ENCODE measurements at places on chromosomes 2 and 18.

- no peak for DNase-seq
Observed at GRCh38 chr2:213545481-213545880, 261.2 kb downstream of the SPAG16 start.

GRCh38 chr2:112916625-112917247 is 5.8 kb downstream of the IL37 start:
- no peak for DNase-seq

DNA sequence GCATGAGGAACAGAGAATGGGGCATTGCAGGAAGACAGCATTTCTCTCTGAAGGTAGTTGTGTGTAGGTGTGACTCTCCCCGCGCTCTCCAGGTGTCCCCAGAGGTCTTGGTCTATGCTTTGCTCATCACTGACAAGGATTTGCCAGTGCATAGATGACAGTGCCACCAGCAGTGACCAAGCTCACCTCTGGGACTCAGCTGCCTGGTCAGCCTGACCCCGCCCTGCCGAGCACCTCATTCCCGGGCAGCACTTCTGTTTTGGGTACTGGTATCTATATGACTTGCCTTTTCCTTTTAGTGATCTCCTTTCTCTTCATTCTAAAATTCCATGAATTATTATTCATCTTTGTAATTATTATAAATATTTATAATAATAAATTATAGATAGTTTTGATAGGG is 59.1 kb downstream of the GBX2 start:
- DNase-seq = no peak

GRCh38 chr18:73318739-73319479 is 451.1 kb upstream of the NETO1 start:
- DNase-seq = no peak

DNA sequence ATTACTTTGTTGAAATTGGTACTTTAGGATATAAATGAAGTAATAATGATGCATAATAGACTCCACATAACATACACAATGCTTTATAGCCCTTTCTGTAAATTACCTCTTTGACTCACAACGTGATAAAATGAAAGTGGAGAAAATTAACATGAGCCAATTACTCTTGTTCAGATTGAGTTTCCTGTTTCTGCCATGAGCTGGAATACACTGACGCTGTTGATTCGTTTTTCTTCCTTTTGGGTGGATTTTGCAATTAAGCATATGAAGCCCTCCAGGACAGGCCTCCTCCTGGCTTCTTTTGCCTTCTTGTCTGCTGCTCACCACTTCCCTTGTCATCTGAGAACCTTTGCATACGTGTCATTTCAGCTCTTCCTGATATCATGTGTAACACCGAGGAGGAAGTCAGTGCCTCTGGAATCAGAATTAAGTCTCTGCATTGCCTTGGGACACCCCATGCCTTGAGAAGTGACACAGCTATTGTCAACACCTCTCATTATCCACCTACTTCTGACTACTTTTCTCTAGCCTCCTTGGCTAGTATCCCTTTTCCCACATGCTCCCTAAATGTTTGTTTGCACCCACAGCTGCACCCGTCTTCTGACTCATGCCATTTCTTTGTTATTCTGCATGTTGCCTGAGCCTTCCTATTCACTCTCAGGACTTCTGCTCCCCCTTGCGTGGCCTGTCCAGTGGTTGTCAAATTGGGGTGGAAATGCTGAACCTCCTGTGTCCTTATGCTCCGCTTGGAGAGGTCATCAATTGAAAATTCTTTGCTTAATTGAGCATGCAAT is 134.1 kb downstream of the FMNL2 start:
- peak; percentile 27 for DNase-seq

DNA sequence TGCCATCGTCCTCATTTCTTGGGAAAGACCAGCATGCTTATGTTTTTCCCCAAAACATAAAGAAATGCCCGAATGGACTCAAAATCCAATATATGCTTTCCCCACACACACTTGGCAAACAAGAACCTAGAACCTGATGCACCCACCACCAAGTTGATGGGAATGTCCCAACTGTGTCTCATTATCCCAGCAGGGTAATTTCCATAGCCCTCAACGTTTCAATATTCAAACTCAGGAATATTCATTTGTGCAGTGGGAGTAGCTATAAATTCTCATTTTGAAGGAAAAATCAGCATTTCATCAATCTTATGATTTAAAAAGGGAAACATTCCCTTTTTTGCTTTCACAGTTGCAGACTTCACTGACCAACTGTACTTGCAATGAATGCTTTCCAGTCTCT is 50.7 kb downstream of the SNORC start:
- DNase-seq = no peak

GRCh38 chr2:3211256-3212060 is 166.2 kb downstream of the EIPR1 start:
- DNase-seq = no peak

DNA sequence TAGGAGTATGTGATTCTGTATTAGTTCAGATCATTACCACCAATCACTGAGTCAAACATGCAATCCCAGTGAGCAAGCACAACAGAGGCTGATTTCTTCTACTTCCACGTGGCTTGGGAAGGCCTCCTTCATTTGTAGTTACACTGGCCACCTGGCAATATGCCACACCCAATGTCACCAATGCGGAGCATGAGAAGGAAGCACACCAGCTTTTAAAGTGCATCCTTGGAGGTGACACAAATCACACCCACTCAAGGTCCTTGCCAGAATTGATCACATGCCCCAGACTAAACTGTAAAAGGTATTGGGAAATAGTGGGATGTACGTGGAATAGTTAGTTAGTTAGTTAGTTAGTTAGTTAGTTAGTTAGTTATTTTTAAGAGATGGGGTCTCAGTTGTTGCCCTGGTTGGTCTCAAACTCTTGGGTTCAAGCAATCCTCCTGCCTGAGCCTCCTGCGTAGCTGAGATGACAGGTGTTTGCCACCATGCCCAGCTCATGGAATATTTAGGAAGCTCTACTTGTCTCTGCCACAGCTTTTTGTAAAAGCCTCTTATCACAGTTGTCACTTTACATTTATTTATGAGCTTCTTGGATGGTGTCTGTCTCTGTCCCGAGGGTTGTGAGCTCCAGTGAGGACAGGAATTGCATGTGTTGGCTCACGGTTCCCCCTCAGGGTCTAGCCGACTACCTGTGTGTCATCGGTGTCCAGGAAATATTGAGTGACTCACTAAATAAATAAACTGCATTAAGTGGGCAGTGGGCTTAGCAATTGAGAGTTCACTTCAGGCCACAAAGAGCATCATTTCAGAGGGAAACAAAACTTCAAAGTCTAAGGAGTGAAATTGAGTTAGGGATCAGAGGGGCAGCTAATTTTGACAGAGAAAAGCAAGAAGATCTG is 28.1 kb upstream of the CAB39 start:
- no peak for DNase-seq

- DNase-seq = no peak
Observed at GRCh38 chr2:218031771-218032257, 29.0 kb upstream of the TNS1 start.

GRCh38 chr18:2914185-2914880 is 67.5 kb downstream of the EMILIN2 start:
- DNase-seq = no peak

- DNase-seq = no peak
Observed at GRCh38 chr2:210842896-210843295, 286.5 kb downstream of the CPS1 start.

GRCh38 chr2:42573256-42573655 is 4.8 kb downstream of the MTA3 start:
- DNase-seq = no peak

DNA sequence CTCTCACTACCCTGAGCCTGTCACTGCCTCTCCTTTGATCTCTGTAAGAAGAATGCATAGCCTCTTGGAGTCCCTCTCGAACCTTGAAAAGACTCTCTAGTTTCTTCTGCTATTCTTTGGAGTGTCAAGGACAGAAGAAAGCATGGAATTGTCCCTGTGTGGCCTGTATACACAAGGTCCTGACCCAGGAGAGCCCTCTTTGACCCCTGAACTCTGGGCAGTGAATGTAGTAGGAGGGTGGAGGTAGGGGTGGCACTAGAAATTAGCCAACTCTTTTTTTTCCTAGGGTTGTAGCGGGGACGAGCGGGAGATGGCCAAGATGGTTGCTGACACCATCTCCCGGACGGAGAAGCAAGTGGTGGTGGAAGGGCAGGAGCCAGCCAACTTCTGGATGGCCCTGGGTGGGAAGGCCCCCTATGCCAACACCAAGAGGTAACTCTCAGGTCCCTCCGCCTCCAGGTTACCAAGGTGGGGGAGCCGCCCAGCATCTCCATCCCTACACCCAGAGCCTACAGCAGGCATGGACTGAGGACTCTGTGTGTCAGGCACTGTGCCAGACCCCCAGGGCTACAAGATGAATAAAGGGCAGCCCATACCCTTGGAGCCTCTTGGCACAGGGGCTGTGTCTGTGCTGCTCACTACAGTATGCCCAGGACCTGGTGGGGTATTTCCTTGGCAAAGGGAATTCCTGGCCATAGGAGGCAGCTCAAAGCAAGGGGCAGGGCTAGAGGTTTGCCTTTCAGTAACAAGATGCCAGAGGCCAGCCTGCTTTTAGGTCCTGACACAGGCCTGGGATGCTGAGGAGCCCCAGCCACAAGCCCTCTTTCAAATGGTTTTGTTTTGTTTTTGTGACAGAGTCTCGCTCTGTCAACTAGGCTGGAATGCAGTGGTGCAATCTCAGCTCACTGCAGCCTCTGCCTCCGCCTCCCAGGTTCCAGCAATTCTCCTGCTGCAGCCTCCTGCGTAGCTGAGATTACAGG is 16.4 kb downstream of the VIL1 start:
- no peak for DNase-seq

- no peak for DNase-seq
Observed at GRCh38 chr2:44510246-44510645, 148.5 kb downstream of the CAMKMT start.

- DNase-seq = no peak
Observed at GRCh38 chr18:10463741-10464140, 9.3 kb downstream of the APCDD1 start.

- no peak for DNase-seq
Observed at GRCh38 chr2:195674491-195675221, 17.6 kb downstream of the SLC39A10 start.

GRCh38 chr18:56286775-56287325 is 351.5 kb downstream of the TXNL1 start:
- no peak for DNase-seq

- no peak for DNase-seq
Observed at GRCh38 chr18:12246849-12247808, 7.0 kb upstream of the CIDEA start.

Data from hippocampal formation (tissue), 2 donors.